Activated T-helper 9 cell treated with anti-CD3 and anti-CD28 coated beads, Interleukin-2, amount 50 U/mL, for 16 hours (primary cell): ENCODE measurements at places on chromosomes 2 and 18.

DNA sequence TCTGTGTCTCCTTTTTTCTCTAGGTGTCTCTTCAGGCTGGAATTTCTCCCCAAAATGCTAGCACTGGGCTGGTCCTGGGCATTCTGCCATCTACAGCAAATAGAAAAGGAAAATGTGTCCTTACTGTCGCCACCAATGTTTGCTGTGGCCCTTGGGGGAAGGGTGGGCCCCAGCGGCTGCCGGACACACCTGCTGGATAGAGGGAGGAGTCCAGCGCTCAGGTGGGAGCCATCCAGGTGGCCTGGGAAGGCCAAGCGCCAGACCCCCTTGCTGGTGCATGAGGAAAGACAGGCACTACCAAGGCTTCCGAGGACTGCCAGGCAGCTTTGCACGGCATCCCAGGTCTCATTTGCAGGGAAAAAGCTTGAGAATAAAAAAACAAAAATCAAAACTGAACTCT is 147.7 kb upstream of the GATA6 start:
- DNase-seq, result no peak

DNA sequence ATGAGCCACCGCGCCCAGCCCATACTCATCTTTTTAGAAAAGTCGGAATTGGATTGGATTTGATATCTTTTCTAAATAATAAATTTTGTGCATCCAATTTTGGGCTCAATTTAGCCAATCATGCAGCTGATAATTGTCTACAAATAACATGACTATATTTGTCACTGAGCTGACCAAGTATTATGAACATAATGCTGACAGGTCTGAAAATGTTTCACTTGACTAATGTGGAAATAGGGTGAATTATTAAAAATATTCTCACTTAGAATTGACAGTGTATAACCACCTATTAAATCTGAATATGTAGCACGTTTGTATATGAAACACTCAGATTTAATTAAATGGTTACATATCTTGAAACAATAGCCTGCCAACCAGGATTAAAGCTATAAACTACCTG is 657.2 kb upstream of the FSHR start:
- no peak for DNase-seq

GRCh38 chr2:236765478-236765877 is 195.9 kb downstream of the ACKR3 start:
- no peak for DNase-seq

DNA sequence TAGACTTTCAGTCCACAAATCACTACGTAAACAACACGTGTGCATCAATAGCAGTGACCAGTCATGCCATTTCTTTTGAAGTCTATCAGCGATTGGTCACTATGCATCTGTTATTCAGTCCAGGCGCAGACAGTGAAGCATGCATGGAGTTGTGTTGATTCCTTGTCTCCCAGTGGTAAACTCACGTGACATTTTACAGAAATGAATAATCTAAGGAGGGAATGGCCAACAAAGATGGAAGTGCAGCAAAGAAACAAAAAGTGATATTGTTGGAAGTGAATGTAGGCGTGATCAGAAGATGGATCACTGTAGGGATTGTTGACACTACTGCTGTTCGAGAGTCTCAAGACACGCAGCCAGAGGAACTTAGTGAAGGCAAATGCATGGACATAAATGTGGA is 317.8 kb upstream of the MGAT5 start:
- no peak for DNase-seq

- no peak for DNase-seq
Measured at GRCh38 chr18:39799006-39799405, 2156.0 kb upstream of the PIK3C3 start.

GRCh38 chr2:233482616-233483015 is 84.0 kb downstream of the USP40 start:
- no peak for DNase-seq
